ENCODE measurements at places on chromosomes 16 and 17.

GRCh38 chr17:75087558-75088453 lies at the start of gene SLC16A5:
SLC16A5 (plus strand) TSS chr17:75087954; CDS start chr17:75093637, 5,683 bp downstream.
- DNase-seq, result peak; percentile 50

DNA sequence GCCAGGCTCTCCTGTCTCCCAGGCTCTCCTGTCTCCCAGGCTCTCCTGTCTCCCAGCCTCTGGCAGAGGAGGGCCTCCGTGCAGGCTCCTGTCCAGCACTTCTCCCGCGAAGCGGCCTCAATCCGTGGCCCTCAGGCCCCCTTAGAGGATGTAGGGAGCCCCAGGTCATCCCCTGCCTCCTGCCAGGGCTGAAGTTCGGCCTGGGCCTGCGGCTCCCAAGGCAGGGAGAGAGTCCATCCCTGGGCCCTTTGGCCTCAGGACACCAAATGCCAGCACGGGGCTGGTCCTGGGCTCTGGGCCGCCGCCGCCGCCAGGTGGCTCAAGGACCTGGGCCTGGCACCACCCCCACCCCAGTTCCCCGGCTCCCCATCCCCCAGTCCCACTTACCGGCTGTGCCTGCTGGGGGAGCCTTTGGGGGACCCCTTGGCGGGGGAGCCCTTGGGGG lies 370 bp downstream of the EVPL start:
- no peak for DNase-seq

GRCh38 chr17:28738680-28739384 lies 5.0 kb upstream of the TRAF4 start:
- no peak for DNase-seq

- peak; percentile 19 for DNase-seq
These were observed 457.0 kb upstream of the CDH5 start for GRCh38 chr16:65909310-65910050.

- DNase-seq, result no peak
These were observed 5.1 kb upstream of the VPS4A start for GRCh38 chr16:69306031-69306430.

DNA sequence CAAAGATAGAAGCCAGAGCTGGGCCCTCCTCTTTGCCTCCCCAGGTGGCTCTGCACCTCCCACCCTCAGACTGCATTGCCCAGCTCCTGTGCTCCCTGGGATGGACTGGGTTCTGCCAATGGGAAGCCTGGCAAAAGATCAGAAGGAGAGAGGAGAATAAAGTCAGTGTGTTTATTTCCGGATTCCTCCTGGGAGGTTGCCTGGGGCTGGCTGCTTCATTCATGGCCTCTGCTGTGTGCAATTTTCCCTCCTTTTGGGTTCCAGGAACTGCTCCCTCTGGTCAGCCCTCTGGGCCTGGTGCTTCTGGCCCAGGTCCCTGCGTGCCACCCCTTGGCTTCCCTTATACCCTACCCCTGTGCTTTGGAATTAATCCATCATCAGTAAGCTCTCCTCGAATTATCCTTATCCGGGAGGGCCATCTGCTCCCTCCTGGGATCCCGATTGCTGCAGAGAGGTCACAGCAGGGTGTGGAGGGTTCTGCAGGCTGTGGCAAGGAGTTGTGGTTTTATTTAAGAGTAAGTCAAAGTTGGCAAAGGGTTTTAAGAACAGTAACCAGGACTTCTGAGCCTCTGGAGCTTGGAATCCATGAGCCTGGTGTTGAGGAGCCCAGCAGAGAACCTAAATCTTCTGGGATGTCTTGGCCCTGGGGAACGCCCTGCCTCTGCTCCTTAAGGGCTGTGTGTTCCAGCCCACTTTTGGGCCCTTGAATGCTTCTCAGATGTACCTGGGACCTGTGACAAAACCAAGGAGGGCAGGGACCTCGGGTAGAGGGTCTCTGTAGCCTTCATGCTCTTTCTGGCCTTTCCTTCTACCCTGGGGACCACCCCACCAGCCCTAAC lies 8.2 kb upstream of the MMP2 start:
- DNase-seq, result peak; percentile 60

- DNase-seq, result no peak
These were observed 9.4 kb downstream of the BAHCC1 start for GRCh38 chr17:81404558-81405165.

DNA sequence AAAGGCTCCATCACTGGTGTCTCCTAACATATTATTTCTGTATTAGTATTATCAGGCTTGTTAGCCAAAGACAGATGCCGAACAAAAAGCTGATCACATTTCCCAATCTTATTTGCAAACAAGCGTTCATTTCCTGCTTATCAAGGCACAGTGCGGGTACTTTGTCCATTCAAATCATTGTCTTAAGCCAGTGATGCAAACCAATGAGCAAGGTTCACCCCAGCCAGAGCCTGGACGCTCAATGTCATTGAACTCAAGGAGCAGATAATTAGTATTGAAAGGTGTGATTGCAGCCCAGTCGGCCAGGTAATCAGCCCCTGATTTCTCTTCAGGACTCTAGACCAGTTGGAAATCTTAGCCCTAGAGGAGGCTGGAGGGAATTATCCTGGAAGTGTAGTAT lies 20.4 kb upstream of the SOX9 start:
- DNase-seq, result no peak

- DNase-seq, result no peak
These were observed 178.8 kb downstream of the RAB11FIP4 start for GRCh38 chr17:31570231-31570630.

Data from mammary epithelial cell (primary cell).